ENCODE measurements at places on chromosomes 1 and 21.
A peak's percentile ranks its signal among the peaks of the same experiment; 100 is the strongest.

- no peaks in the 10 kb centered on the region for H3K27me3 ChIP-seq
- H3K4me3 ChIP-seq: no peak overlapping the region
- DNase-seq: no peak
Measured at GRCh38 chr21:45177039-45177438, 102.7 kb downstream of the ADARB1 start.

GRCh38 chr21:17570786-17571185, 41.9 kb downstream of the BTG3 start:
- H3K27ac ChIP-seq: no peak overlapping the region
- no peak for DNase-seq
- no peaks in the 10 kb centered on the region for H3K4me1 ChIP-seq
- no peaks in the 10 kb centered on the region for H3K27me3 ChIP-seq
- H3K4me3 ChIP-seq: no peak overlapping the region
- no peaks in the 10 kb centered on the region for H3K36me3 ChIP-seq

- DNase-seq: no peak
- H3K36me3 ChIP-seq: no peaks in the 10 kb centered on the region
- peaks cover 34% of the 10 kb centered on the region for H3K4me1 ChIP-seq
- H3K27ac ChIP-seq: no peak overlapping the region
Measured at GRCh38 chr1:100626397-100626796, 88.5 kb downstream of the GPR88 start.

- H3K27me3 ChIP-seq: peaks cover 40% of the 10 kb centered on the region
- H3K4me1 ChIP-seq: no peaks in the 10 kb centered on the region
- DNase-seq: no peak
- no peak overlapping the region for H3K4me3 ChIP-seq
- no peaks in the 10 kb centered on the region for H3K36me3 ChIP-seq
- no peak overlapping the region for H3K27ac ChIP-seq
Measured at GRCh38 chr1:47901001-47901575, 96.1 kb downstream of the TRABD2B start.

- no peak overlapping the region for H3K4me3 ChIP-seq
- H3K27ac ChIP-seq: no peak overlapping the region
- no peaks in the 10 kb centered on the region for H3K27me3 ChIP-seq
- no peak for DNase-seq
- H3K36me3 ChIP-seq: no peaks in the 10 kb centered on the region
Measured at GRCh38 chr1:237681210-237681609, 209.5 kb downstream of the ZP4 start.

DNA sequence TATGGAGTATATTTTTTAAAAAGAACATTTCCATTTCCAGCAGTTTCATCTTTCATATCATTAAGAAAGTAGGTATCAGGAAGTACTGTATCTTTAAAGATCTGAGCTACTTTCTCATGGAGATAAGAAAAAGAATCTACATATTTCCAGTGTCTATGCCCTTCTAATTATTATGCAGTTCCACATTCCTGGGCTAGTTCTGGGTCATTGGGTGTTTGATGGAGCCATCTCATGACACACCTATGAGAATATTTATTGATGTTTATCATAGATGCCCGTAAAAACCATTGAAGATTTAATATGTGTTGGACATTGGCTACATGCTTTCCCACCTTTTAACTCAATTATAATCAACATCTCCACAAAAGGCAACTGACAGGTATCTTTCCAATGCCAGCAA, 21.0 kb downstream of the LCE4A start:
- no peak for DNase-seq
- H3K27ac ChIP-seq: no peak overlapping the region
- no peaks in the 10 kb centered on the region for H3K4me1 ChIP-seq
- H3K27me3 ChIP-seq: no peaks in the 10 kb centered on the region
- no peaks in the 10 kb centered on the region for H3K36me3 ChIP-seq
- no peak overlapping the region for H3K4me3 ChIP-seq

GRCh38 chr1:100724281-100724680, 4.7 kb downstream of the VCAM1 start:
- no peak for DNase-seq
- H3K27me3 ChIP-seq: no peaks in the 10 kb centered on the region
- no peaks in the 10 kb centered on the region for H3K4me1 ChIP-seq
- H3K36me3 ChIP-seq: no peaks in the 10 kb centered on the region
- no peak overlapping the region for H3K27ac ChIP-seq

DNA sequence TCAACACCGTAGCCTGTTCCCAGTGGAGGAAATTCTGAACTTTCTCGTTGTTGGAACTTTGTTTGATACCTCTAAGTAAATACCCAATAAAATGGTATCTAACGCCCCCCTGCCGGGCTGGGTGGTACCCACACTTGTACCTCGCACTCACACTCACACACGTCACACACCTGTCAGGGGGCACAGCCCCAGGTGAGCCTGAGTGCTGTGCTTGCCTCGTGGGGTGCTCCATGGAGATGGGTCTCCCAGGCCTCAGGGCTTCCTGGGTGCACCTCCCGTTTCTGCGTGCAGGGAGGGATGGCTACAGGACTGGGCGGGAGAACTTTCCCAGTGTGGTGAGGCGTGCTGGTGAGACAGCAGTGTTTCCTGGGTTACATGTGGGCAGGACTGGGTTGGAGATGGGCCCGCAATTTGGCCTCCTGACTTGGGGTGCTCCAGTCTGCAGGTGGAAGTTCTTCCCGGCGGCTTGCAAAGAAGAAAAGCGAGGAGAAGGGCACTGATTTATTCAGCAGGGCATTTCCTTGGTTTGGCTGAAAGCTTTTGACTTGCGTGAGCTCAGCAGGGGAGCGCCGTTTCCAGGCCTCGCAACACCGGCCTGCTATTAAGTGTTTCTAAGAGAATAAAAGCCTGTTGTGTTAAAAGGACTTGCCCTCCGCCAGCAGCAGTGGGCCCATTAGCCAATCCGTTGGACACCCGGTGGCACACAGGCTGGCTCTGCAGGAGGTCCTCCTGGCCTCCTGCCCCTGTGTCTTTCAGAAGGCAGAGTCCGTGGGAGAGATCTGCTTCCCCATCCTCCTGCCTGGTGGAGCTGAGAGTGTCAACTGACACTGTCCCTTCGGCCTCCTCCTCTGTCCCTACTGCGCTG, 79.7 kb downstream of the KIF26B start:
- no peak overlapping the region for H3K4me3 ChIP-seq
- H3K4me1 ChIP-seq: no peaks in the 10 kb centered on the region
- H3K27me3 ChIP-seq: no peaks in the 10 kb centered on the region
- no peak overlapping the region for H3K27ac ChIP-seq

- H3K36me3 ChIP-seq: peaks cover 16% of the 10 kb centered on the region
- H3K27me3 ChIP-seq: no peaks in the 10 kb centered on the region
- no peaks in the 10 kb centered on the region for H3K4me1 ChIP-seq
- DNase-seq: no peak
- no peak overlapping the region for H3K27ac ChIP-seq
Measured at GRCh38 chr1:154595621-154596020, 12.4 kb downstream of the ADAR start.

DNA sequence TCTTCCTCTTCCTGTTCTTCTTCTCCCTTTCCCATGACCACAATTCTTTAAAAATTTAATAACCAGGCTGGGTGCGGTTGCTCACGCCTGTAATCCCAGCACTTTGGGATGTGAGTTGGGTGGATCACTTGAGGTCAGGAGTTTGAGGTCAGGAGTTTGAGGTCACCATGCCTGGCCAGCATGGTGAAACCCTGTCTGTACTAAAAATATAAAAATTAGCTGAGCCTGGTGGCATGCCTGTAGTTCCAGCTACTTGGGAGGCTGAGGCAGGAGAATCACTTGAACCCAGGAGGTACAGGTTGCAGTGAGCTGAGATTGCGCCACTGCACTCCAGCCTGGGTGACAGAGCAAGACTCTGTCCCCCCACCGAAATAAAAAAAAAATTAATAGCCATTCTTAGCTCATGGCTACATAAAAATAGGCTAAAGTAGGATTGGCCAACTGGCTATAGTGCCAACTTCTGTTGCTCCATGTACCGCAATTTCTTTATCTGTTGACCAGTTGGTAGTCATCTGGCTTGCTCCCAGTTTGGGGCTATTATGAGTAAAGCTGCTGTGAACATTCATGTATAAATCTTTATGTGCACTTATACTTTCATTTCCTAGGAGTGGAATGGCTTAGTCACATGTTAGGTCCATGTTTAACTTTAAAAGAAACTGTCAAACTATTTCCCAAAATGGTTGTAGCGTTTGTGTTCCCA, 136.3 kb downstream of the PEX14 start:
- no peaks in the 10 kb centered on the region for H3K27me3 ChIP-seq
- no peak overlapping the region for H3K4me3 ChIP-seq
- no peak for DNase-seq
- H3K4me1 ChIP-seq: no peaks in the 10 kb centered on the region
- no peak overlapping the region for H3K27ac ChIP-seq
- H3K36me3 ChIP-seq: peaks cover 23% of the 10 kb centered on the region

DNA sequence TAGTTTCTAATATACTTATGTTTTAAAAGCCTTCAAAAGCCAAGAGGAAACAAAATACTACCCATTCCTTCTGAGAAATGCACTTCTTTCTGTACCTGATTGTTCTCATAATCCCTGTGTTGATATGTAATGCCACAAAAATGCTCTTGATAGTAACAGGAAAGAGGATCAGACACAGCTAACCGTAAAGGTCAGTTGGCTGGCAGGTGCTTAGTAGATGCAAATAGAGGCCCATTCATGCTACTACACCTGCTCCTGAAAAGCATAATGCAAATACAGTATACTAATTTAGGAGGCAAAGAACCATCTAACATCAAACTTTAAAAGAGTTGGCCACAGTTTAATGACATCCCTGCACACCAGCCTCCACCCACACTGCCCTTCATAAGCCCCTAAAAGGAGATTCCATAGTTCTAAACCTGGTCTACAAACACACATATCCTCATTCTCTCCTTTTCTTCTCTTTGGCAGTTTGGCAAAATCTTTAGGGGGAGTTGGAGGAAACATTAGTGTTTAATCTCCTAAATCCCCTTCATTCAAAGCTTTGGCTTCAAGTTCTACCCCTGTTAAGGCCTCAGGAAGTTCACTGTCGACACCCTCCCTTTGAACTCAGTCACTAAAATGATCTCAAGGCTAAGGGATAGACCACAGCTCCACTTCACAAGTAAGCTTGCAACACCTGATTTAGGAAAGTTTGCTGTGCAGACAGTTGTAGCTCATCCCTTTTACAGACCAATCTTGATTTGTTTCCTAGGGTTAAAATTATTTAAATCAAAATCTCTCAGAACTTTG, 2.9 kb upstream of the CD46 start:
- no peak for DNase-seq
- H3K4me3 ChIP-seq: no peak overlapping the region
- no peaks in the 10 kb centered on the region for H3K36me3 ChIP-seq
- no peak overlapping the region for H3K27ac ChIP-seq

- H3K4me3 ChIP-seq: no peak overlapping the region
- no peaks in the 10 kb centered on the region for H3K4me1 ChIP-seq
- no peak overlapping the region for H3K27ac ChIP-seq
- peaks cover 85% of the 10 kb centered on the region for H3K27me3 ChIP-seq
- no peaks in the 10 kb centered on the region for H3K36me3 ChIP-seq
Measured at GRCh38 chr1:46477153-46477929, 12.3 kb upstream of the DMBX1 start.

GRCh38 chr1:114388432-114389003, 122.5 kb downstream of the TRIM33 start:
- H3K27ac ChIP-seq: no peak overlapping the region
- H3K4me3 ChIP-seq: no peak overlapping the region
- H3K27me3 ChIP-seq: no peaks in the 10 kb centered on the region

- H3K36me3 ChIP-seq: peaks cover 4% of the 10 kb centered on the region
- H3K27ac ChIP-seq: no peak overlapping the region
- H3K4me3 ChIP-seq: no peak overlapping the region
- H3K4me1 ChIP-seq: no peaks in the 10 kb centered on the region
- DNase-seq: no peak
Measured at GRCh38 chr21:45523411-45524101, 18.7 kb downstream of the SLC19A1 start.

DNA sequence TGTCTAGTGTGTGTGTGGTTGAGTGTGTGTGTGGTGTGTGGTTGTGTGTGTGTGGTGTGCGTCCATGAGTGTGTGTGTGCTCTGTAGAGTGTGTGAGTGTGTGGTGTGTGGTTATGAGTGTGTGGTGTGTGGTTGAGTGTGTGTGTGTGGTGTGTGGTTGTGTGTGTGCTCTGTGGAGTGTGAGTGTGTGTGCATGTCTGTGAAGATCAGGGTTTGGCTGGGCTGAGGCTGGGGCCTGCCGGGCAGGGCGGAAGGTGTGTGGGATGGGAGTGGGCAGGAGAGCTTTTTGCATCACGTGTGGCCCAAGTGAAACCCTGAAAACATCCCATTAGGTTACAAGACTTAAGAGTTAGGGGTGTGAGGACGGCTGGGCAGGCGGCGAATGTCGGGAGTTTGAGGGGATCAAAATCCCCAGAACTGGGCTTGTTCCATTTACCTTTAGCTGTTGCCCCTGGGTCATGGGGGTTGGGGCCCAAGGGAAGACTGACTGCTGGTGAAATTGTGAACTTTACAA, 2.9 kb upstream of the FCMR start:
- peaks cover 6% of the 10 kb centered on the region for H3K4me1 ChIP-seq
- peak overlapping the region; percentile 9 for H3K27ac ChIP-seq
- H3K36me3 ChIP-seq: no peaks in the 10 kb centered on the region
- DNase-seq: no peak

GRCh38 chr1:30704765-30705509, 18.4 kb downstream of the MATN1 start:
- H3K4me1 ChIP-seq: peaks cover 5% of the 10 kb centered on the region
- no peak for DNase-seq
- H3K27ac ChIP-seq: no peak overlapping the region

DNA sequence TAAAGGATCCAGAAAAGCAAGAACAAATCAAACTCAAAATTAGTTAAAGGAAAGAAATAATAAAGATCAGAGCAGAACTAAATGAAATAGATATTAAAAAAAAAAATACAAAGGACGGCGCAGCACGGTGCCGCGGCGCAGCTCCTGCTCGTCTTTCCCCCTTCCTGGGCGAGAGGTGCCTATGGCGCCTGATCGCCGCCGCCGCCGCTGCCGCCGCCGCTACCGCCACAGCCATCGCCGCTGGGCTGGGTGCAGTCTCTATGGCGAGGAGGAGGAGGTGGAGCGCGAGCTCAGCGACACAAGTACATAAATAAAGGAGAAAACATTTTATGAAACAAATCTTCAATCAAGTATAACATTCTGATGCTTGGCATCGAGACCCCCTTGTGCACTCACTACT, 77.6 kb upstream of the VANGL1 start:
- H3K4me1 ChIP-seq: no peaks in the 10 kb centered on the region
- no peaks in the 10 kb centered on the region for H3K27me3 ChIP-seq
- H3K36me3 ChIP-seq: no peaks in the 10 kb centered on the region
- no peak overlapping the region for H3K4me3 ChIP-seq
- no peak for DNase-seq

DNA sequence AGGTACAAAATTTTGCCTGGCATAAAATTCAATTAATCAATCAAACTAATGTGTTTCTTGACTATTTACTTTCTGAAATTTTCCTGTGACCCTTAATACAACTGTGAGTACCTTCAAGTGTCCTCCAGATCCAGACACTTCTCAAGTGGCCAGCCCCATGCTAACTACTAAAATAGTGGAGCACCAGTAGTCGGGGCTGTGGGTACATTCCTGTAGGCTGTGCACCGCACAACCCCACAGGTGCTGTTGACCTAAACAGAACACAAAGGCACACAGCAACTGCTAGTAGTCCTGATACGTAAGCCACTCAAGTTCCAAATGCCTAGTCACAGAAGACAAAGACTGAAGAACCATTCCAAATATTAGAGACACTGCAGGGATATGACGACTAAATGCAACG, 36.6 kb downstream of the TMEM50B start:
- peaks cover 4% of the 10 kb centered on the region for H3K36me3 ChIP-seq
- H3K4me3 ChIP-seq: no peak overlapping the region
- DNase-seq: no peak
- no peak overlapping the region for H3K27ac ChIP-seq
- H3K27me3 ChIP-seq: no peaks in the 10 kb centered on the region
